ENCODE measurements at places on chromosomes 12 and 14. TPM values are rescaled to one million over a fixed set of nuclear protein-coding genes. Genes with fewer than 3 reads are reported as not detected.

TBX3 gene
- 1.4 TPM for total RNA-seq

KRT75 gene
- total RNA-seq, result not detected

PMCH gene
- total RNA-seq, result not detected

GRCh38 chr12:20950248-20950647 lies 139.7 kb downstream of the SLCO1B3 start:
- no peaks in the 10 kb centered on the region for H3K36me3 ChIP-seq
- no peak overlapping the region for H3K4me3 ChIP-seq
- H3K4me1 ChIP-seq, result no peaks in the 10 kb centered on the region
- H3K27me3 ChIP-seq, result no peaks in the 10 kb centered on the region
- peak; percentile 59 for DNase-seq
- no peak overlapping the region for H3K27ac ChIP-seq

- no peak for DNase-seq
- no peak overlapping the region for H3K27ac ChIP-seq
- no peak overlapping the region for H3K4me3 ChIP-seq
Measured at GRCh38 chr14:72714094-72714493, 179.8 kb downstream of the DPF3 start.
